ENCODE measurements at places on chromosomes 6 and 20. TPM values are rescaled to one million over a fixed set of nuclear protein-coding genes. Genes with fewer than 3 reads are reported as not detected.

DNA sequence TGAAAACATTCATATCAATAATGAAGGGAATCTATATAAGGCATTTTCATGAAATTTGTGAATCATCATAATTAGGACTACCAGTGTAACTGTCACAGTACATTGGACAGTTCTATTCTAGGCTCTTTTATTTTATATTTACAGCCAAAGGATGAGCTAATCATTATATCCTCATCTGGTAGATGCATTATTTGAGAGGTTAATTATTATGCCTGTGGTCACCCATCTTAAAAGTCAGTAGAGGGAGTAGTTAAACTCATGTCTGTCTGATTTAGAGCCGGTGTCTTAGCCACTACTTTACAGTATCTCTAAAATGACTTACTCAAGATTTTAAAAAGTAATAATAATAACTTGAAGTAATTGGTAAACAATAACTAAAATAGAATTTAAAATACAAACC, 899.3 kb upstream of the MAP3K7 start:
- H3K27ac ChIP-seq: no peak overlapping the region
- DNase-seq: no peak
- H3K27me3 ChIP-seq: no peaks in the 10 kb centered on the region
- no peaks in the 10 kb centered on the region for H3K36me3 ChIP-seq

The SAMD3 gene
- 24.3 TPM for total RNA-seq

DNA sequence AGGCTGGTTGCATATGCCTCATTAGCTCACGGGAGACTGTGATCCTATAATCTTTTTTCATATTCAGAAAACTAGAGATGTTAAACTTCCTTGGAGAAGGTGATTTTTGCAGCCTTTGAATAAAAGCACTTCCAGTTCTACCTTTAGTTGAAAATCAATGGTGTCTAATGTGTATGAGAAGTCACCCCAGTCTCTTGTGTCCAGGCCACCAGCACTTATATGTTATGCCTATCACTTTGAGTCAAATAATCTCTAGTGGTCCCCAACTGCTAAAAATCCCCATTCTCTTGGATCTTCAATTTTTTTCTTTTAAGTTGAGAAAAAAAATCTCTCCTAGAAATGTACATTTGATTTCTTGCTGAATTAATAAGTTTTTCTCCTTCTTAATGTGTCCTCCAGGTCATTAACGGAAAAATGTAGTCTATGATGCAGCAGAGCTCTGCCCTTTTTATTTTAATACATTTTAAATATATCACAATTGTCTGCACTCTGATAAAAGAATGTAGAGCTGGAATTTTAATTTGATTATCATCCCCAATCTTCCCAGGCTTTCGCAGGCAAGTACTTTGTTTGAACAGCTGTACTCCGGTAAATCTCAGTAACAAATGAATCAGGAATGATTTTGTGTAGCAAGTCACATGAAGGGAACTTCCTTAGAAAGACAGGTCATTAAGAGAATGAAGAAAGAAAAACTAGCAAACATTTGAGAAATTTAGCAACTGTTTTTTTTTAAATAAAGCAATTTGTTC, 147.0 kb downstream of the SOX4 start:
- no peak overlapping the region for H3K27ac ChIP-seq
- no peaks in the 10 kb centered on the region for H3K36me3 ChIP-seq
- H3K27me3 ChIP-seq: peaks cover 5% of the 10 kb centered on the region
- H3K4me1 ChIP-seq: no peaks in the 10 kb centered on the region
- no peak overlapping the region for H3K4me3 ChIP-seq

The CST7 gene
- 3.2 TPM for total RNA-seq

DNA sequence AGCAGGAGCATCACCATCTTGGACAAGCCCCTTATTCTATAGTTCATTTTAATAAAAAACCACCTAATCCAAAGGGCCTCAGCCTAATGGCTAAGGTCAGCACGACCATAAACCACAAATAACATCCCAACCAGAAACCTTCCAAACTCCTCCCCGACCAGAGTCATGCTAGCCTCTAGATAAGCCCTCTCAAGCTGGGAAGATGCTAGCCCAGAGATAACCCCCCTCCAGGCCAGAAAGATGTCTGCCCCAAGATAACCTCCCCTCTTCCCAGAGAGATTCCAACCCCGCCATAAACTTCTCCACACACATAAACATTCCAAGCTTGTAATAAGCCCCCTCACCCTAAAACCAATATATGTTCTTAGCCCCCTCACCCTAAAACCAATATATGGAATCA, 38.5 kb upstream of the OR14J1 start:
- no peaks in the 10 kb centered on the region for H3K4me1 ChIP-seq
- H3K27me3 ChIP-seq: peaks cover 6% of the 10 kb centered on the region
- DNase-seq: no peak
- no peaks in the 10 kb centered on the region for H3K36me3 ChIP-seq
- H3K4me3 ChIP-seq: no peak overlapping the region

The ARFGEF3 gene
- not detected for total RNA-seq

The COQ3 gene
- 2.2 TPM for total RNA-seq

- H3K36me3 ChIP-seq: no peaks in the 10 kb centered on the region
- DNase-seq: no peak
- peaks cover 33% of the 10 kb centered on the region for H3K27me3 ChIP-seq
- H3K27ac ChIP-seq: no peak overlapping the region
- peaks cover 4% of the 10 kb centered on the region for H3K4me1 ChIP-seq
- H3K4me3 ChIP-seq: no peak overlapping the region
These were observed 28.0 kb upstream of the ASIP start for GRCh38 chr20:34213213-34213612.

DNA sequence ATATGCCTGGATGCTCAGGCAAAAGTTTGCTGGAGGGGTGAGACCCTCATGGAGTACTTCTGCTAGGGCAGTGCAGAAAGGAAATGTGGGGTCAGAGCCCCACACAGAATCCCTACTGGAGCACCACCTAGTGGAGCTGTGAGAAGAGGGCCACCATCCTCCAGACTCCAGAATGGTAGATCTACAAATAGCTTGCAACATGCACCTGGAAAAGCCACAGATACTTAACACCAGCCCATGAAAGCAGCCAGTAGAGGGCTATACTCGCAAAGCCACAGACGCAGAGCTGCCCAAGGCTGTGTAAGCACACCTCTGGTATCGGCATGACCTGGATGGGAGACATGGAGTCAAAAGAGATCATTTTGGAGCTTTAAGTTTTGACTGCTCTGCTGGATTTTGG, 60.7 kb upstream of the GJE1 start:
- peaks cover 9% of the 10 kb centered on the region for H3K27me3 ChIP-seq
- H3K4me1 ChIP-seq: peaks cover 4% of the 10 kb centered on the region
- no peak overlapping the region for H3K27ac ChIP-seq
- H3K4me3 ChIP-seq: no peak overlapping the region
- DNase-seq: no peak

The CALHM6 gene
- total RNA-seq: 3.0 TPM

DNA sequence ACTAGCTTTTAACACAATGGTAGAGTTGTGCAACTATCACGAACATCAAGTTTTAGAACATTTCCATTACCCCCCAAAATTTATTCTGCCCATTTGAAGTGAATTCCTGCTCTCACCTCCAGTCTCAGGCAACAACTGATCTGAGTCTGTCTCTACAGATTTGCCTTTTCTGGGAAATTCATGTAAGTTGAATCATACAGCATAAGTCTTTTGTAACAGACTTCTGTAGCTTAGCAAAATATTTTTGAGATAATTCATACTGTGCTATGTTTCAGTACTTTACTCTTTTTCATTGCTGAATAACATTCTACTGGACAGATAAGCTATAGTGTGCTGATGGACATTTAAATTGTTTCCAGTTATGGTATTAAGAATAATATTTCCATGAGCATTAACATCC, 447.3 kb upstream of the GJE1 start:
- H3K27me3 ChIP-seq: no peaks in the 10 kb centered on the region
- no peaks in the 10 kb centered on the region for H3K36me3 ChIP-seq
- no peaks in the 10 kb centered on the region for H3K4me1 ChIP-seq
- H3K27ac ChIP-seq: no peak overlapping the region
- no peak overlapping the region for H3K4me3 ChIP-seq

The TAGAP gene
- total RNA-seq: 261 TPM

GRCh38 chr6:150557043-150557599, 42.6 kb upstream of the PLEKHG1 start:
- H3K36me3 ChIP-seq: no peaks in the 10 kb centered on the region
- H3K27ac ChIP-seq: no peak overlapping the region
- peaks cover 5% of the 10 kb centered on the region for H3K27me3 ChIP-seq
- H3K4me1 ChIP-seq: no peaks in the 10 kb centered on the region

GRCh38 chr20:51902933-51903332, 100.6 kb upstream of the SALL4 start:
- no peak for DNase-seq
- no peak overlapping the region for H3K4me3 ChIP-seq
- no peak overlapping the region for H3K27ac ChIP-seq
- no peaks in the 10 kb centered on the region for H3K27me3 ChIP-seq

GRCh38 chr6:41586252-41587007, 40.2 kb downstream of the FOXP4 start:
- no peak overlapping the region for H3K4me3 ChIP-seq
- H3K36me3 ChIP-seq: peaks cover 8% of the 10 kb centered on the region
- no peaks in the 10 kb centered on the region for H3K27me3 ChIP-seq
- H3K4me1 ChIP-seq: no peaks in the 10 kb centered on the region
- no peak for DNase-seq
- no peak overlapping the region for H3K27ac ChIP-seq

The ARMH2 gene
- total RNA-seq: not detected

The FAM162B gene
- total RNA-seq: not detected

DNA sequence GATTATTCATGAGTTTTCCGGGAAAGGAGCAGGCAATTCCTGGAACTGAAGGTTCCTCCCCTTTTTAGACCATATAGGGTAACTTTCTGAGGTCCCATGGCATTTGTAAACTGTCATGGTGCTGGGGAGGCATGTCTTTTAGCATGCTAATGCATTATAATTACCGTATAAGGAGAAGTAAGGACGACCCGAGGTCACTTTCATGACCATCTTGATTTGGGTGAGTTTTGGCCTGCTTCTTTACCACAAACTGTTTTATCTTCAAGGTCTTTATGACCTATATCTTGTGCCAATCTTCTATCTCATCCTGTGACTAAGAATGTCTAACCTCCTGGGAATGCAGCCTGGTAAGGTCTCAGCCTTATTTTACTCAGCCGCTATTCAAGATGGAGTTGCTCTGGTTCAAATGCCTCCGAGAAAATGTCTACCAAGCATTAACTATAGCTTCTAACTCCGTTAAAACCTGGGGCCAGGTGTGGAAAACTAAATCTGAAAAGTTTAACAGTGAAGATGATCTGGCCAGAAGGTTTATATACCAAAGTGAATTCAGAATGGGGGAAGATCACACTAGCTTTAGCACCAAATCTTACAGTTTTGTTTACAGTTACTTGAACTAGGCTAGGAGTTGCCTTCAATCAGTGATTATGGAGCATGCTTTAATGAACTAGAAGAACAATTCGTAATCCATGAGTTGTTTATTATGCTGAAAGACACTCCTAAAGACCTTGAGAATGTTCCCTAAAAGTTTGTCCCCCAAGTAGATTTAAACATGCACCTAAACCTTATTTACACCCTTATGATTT, 80.0 kb upstream of the TOP1 start:
- no peak for DNase-seq
- H3K27me3 ChIP-seq: no peaks in the 10 kb centered on the region
- H3K36me3 ChIP-seq: no peaks in the 10 kb centered on the region

DNA sequence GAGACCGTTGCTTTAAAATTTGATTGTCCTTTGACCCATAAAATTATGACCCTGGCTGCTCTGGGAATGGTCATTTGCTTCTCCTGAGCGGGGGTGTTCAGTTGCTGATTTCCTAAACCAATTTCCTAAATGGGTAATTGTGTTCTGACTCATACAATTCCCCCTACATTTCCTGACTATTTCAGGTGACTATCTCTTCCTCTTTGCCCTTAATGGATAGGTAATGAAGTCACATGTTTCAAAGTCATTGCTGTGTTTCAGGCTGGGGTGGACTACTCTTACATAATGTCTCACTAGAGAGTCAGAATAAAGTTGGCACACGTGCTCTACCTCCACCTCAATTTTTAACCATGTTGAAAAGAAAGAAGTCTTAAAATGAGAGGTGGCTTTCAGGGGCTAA, 109.8 kb downstream of the DOK5 start:
- no peak overlapping the region for H3K27ac ChIP-seq
- no peaks in the 10 kb centered on the region for H3K27me3 ChIP-seq
- H3K36me3 ChIP-seq: no peaks in the 10 kb centered on the region
- H3K4me1 ChIP-seq: no peaks in the 10 kb centered on the region

- no peak overlapping the region for H3K27ac ChIP-seq
- no peak for DNase-seq
- H3K4me1 ChIP-seq: no peaks in the 10 kb centered on the region
- H3K36me3 ChIP-seq: no peaks in the 10 kb centered on the region
These were observed 55.5 kb downstream of the ATP9A start for GRCh38 chr20:51712501-51713212.

- peaks cover 23% of the 10 kb centered on the region for H3K36me3 ChIP-seq
- H3K27me3 ChIP-seq: no peaks in the 10 kb centered on the region
- no peak overlapping the region for H3K27ac ChIP-seq
- H3K4me3 ChIP-seq: no peak overlapping the region
These were observed 101.5 kb downstream of the RPP40 start for GRCh38 chr6:4902363-4902762.

DNA sequence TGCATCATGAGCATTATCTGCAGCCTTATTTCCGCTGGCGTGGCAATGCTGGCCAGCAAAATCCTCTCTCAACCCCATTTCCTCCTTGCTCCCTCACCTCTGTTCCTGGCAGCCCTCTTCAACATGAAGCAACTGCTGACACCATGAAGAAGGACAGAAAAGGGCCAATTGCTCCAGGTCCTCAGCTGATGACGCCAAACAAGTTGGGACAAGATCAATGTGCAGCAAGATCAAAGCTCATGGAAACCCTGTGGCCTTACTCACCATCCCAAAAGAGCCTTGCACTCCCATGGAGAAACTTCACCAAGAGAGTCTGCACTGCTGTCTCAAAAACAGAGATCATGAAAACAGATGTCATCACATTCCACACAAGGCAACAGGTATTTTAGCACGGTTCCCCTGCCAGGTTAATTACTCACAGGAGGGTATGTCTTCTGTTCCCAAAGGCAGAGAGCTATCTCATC, 7.4 kb downstream of the GFOD1 start:
- H3K27ac ChIP-seq: no peak overlapping the region
- DNase-seq: no peak
- no peaks in the 10 kb centered on the region for H3K36me3 ChIP-seq
- peaks cover 5% of the 10 kb centered on the region for H3K27me3 ChIP-seq
- no peak overlapping the region for H3K4me3 ChIP-seq
- no peaks in the 10 kb centered on the region for H3K4me1 ChIP-seq

All from CD4-positive, alpha-beta T cell (primary cell).